Right hindlimb (tissue), 1 donor: ENCODE measurements at places on chromosomes 1 and 21.

DNA sequence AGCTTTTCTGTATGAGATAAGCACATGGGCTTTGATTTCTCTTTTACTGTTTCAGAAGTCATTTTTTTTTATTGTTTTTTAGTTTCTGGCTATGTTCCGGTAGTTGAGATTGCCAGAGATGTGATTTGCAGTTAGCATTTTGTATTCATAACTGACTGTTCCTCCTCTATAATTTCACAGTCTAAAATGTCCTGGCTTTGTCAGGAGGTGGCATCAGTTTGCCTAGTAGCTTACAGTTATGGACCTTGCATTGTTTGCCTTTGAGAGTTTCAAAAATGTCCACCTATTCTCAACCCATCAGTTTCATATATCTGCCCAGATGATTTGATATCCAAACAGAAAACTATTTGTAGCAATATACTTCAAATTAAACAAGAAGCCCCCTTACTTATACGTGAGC, 39.5 kb upstream of the ST6GALNAC3 start:
- DNase-seq, result no peak

DNA sequence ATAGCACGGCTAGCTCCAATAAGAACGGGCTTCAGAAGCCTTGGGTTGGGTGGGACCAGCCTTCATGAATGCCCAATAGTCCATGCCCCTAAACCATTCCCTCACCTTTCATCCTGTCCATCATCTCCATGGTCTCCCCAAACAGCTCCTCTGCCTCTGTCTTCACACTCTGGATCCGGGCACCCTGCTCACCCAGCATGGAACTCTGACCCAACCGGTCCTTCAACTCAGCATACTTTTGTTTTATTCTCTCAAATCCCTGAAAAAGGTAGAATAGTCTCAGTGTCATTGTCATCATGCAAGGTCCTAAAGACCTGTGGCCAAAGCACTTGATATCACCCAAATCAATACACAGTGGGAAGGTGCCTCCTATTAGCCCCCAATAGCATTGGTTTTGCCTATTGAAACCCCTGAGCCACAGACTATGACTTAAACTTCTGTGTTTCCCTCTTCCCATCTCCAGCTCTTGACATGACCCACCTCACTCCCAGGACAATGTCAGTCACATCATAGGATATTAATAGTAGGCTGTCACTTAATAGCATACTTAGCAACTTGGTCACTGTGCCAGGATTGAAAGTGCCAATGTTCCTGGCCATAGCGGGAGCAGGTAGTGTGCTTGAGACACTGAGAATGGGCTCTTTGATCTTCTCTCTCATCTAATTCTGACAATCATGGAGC, 33.0 kb downstream of the CAMK1G start:
- DNase-seq, result no peak

DNA sequence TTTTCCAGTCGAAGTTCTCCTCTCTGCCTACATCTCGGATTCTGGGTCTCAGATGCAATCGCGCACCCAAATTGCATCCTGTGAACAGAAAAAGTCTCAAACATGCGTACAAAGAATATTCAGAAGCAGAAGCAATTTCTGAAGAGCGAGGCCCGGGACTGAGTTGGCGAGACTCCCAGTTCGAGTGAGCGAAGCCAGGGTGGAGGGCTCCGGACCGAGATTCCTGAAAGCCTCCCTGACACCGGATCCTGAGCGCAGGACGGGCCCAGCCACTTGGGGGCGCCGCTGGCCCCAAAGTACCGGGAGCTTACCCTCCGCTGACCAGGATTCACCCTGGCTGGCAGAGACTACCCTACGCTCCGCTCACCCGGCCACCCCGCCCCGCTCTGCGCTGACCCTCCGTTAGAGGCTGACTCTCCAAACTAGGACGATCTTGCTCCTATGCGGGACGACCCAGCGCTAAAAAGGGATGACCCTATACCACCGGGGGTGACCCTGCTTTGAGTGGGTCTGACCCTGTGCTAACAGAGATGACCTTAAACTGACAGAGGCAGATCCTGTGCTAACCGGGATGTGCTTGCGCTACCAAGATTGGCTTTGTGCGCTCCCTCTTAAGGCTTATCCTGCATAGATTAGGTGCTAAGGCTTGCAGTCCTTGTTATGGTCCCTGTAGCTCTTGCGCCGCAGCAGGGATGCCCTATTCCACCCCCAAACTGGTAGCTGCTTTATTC, 12.1 kb downstream of the FOXD2 start:
- DNase-seq, result no peak

GRCh38 chr1:31376375-31377134, 3.7 kb upstream of the FABP3 start:
- DNase-seq, result peak; percentile 93

DNA sequence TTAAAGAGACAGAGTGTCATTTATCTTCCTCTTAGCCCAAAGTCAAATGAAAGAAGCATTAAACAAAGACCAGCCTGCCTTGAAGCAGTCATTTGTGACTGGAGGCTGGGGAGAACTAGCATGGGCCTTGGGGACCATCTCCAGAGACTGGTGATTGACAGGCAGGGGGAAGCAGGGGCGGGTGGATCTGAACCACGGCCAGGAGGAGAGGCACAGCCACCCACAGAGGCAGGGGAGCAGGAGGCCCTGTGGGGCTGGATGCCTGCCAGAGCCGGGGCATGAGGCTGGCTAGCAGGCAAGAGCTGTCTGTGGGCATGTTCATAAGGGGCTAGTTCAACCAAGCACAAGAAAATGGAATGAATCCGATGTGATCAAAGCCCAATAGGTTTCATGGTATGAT, 73.9 kb downstream of the PLXNA2 start:
- DNase-seq, result peak; percentile 51

- no peak for DNase-seq
Observed at GRCh38 chr1:177346790-177347359, 176.1 kb downstream of the BRINP2 start.

- no peak for DNase-seq
Observed at GRCh38 chr1:46526691-46527291, 24.7 kb downstream of the KNCN start.

DNA sequence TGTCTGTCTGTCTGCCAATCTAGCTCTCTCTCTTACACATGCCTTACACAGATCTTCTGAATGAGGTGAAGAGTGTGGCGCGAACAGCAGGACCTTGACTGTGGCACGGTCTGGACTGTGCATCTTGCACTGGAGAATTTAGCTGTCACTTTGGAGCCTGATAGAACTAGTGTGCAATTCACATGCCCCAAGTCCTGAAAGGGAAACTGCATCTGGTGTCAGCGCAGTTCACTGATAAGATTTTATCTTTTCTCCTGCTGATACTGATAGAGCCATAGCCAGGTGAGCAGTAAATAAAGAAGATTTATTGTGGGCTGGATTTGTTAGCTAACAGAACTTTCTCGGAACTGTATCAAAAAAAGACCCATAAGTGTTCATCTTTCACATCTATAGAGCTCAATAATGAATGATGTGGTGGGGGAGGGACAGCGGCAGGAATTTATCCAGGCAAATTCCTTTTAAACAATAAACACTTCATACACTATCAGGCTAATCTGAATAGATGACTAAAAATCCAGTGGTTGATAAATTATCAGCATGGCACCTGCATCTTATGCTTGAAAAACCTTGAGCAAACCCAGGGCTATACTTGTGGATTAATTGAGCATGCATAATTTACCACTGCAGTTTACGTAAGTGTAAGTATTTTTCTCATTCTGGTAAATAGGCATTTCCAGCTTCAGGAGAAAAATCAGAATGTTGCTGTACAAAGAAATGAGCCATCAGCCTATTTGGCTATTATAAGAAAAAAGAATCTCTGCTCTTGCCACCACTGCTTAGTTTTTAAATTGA, 104.1 kb downstream of the NTNG1 start:
- DNase-seq, result no peak

DNA sequence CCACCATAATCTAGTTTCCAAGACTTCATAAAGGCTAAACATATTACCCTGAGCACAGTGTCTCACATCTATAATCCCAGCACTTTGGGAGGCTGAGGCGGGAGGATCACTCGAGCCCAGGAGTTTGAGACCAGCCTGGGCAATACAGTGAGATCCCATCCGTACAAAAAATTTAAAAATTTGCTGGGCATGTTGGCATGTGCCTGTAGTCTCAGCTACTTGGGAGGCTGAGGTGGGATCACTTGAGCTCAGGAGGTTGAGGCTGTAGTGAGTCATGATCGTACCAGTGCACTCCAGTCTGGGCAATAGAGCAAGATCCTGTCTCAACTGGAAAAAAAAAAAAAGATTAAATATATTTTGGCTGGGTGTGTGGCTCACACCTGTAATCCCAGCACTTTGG, 90.1 kb downstream of the PTPN14 start:
- DNase-seq, result no peak

DNA sequence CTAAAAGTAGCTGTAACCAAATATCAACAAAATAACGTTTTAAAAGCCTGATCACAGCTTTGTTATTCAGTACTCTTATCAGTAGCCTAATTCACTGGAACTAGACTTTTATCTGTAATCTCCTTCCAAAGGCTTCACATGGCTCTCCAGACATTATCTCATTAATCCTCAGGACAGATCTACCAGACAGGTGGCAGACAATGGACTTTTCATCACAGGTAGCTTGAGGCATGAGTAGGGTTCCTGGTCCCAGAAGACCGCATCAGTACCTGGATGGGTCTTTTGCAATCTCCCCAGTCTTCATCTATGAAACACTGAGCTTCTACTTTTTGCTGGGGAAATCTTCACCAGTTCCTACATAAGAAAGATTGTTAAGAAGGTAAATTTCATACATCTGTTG, 132.2 kb upstream of the FOXD3 start:
- DNase-seq, result no peak

DNA sequence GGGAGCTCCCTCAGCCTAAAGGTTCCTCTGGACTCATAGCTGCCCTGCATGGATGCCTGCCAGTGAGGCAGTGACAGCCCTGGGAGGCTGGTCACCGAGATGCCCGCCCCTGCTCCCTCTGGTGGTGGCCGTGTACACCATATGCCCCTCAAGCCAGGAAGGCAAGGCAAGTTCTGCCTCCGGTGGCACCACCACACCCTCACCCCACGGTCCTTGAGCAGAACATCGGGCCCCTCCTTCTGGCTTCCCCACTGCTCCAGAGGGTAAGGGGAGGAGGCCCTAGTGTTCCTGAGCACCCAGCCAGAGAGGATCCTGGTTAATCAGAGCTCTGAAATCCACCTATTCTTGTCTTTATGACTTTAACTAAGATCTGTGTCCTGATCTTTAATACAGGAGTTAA, 1.5 kb upstream of the S100A14 start:
- DNase-seq, result no peak

DNA sequence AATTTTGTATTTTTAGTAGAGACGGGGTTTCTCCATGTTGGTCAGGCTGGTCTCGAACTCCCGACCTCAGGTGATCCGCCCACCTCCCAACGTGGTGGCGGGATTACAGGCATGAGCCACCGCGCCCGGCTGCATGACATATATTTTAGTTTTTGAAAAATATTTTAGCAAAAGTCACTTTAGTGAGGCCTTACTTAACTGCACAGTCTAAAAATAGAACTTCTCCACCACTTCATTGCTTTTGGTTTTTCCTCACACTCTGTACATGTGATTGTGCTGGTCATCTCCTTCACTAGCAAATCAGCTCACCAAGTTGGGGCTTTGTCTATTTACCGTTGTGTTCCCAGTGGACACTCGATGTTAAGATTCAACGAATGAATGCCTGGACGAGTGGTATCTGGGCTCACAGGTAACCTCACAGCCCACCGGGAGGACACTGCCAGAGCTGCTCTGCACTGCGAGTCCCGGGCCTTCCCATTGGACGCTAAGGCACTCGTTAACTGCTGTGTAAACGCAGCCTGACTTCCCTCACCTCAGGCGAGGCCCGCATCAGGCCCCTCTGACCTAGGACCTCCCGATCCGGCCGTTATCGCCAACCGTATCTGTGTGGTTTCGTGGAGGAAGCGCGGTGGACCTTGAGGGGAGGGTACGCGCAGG, 14.0 kb upstream of the ZNF692 start:
- peak; percentile 82 for DNase-seq

DNA sequence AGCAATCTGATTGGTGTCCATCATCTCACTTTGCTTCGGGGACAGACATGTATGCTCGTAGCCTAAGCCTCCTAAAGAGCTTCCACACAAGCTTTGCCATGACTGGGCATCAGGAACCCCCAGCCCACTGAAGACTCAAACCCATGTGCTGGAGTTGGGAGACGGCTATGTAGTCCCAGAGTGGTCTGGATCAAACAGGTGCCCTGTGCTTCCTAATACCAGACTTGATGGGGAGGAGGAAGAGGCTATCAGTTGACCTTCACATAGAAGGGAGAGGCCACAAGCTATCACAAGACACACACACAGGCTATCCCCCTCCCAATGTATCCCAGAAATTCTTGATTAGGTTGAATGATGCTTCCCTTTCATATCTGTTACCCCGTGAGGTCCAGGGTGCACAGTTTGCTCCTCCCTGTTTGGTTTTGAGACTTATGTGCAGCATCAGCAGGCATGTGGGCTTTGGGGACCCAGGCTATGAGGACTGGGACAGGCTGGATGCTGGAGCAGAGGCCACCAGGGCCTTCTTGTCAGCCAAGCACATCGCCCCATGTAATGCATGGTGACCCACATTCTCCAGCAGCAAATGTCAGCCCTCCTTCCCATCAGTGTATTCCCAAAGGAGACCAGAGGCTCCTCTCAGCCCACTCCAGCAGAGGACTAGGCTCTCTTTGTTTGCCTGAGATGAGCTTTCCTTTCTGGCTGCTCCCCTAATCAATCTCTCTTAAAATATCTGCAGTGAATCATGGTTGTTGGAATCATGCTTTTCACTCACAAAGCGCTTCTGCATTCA, 159.8 kb downstream of the GRIK3 start:
- DNase-seq, result no peak

GRCh38 chr1:241817331-241817792, 30.6 kb upstream of the EXO1 start:
- no peak for DNase-seq

DNA sequence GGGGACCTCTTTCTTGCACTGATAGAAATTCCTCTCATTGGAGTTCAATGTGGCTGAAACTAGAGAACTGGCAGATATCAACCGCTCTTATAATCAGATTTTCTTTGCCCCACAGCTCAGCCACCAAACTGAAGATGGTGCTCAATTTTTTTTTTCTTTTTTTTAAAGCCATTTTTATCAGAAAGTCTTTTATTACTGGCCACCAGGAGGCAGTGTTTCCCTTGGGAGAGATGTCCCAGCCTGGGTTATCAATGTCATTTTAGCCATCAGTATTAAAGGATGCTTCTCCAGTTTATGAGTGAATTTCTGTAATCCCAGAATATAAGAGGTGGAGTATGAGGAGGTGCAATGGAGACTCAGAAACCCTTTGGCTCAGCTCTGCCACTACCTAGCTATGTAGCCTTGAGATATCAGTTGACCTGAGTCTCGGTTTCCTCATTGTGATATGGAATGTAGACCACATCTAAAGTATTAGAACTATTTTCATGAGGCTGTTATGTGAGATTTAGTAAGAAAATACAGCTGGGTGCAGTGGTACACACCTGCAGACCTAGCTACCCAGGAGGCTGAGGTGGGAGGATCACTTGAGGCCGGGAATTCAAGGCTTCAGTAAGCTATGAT, 27.6 kb downstream of the CD244 start:
- DNase-seq, result no peak

DNA sequence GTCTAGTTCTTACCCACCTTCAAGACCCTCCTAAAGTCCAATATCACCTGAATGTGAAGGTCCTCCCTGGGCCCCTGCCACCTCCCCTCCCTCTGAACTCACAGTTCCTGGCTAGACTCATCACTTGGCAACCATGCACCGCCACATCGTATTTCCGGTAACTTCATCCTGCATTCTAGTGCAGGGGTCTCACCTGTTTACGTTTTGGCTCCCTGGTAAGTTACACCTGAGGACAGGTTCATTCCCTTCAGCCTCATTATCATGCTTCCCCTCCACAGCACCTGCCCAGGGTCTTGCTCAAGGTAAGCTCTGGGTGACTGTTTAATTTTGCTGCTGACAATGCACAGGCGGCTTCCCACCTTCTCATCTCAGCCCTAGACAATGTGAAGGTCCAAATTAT, 93.1 kb downstream of the MIS18A start:
- DNase-seq, result no peak

- no peak for DNase-seq
Observed at GRCh38 chr21:34561806-34562205, 49.8 kb upstream of the KCNE1 start.
